ENCODE measurements at places on chromosomes 13 and 19.

GRCh38 chr13:100721885-100722512 lies 47.4 kb upstream of the TMTC4 start:
- peak; percentile 46 for DNase-seq

GRCh38 chr19:42606660-42607351 lies 12.1 kb upstream of the CEACAM8 start:
- peak; percentile 28 for DNase-seq

DNA sequence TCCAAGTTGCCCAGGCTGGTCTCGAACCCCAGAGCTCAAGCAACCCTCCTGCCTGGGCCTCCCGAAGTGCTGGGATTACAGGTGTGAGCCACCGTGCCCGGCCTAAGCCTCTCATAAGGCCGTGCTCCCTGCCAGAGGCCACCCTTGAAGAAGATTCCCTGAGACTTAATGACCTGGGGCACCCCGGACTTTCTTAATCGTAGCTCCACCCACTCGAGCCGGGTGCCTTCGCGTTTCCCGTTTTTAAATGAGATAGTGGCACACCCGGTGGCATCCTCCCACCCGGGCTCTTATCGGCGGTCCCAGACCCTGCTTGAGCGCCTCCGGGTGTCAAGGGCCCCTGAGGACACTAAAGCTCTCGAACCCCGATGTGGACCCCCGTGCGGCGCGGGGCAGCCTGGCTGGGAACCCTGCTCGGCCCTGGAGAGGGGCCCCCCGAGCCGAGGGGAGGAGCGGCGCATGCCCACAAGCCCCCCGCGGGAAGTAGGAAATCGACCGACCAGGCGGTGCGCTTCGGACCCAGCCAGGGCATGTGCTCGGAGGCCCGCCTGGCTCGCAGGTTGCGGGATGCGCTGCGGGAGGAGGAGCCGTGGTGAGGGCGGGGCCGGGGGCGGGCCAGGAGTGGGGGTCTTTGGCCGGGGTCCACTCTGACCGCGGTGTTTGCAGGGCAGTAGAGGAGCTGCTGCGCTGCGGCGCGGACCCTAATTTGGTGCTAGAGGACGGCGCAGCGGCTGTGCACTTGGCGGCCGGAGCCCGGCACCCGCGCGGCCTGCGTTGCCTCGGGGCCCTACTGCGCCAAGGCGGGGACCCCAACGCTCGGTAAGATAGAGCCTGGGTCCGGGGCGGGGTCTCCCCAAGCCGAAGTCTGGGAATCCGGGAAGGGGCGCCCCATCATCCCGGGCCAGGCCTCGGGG lies at the start of gene ANKLE1:
Gene ANKLE1 (plus strand): TSS at position 511 of the 914 bp plus-strand sequence. CDS start 20 bp downstream, at position 531.
- DNase-seq, result no peak

- no peak for DNase-seq
Measured at GRCh38 chr13:42532561-42533335, 41.2 kb upstream of the TNFSF11 start.

- no peak for DNase-seq
Measured at GRCh38 chr19:35314031-35314430, 15.0 kb upstream of the CD22 start.

- DNase-seq, result no peak
Measured at GRCh38 chr19:38792250-38793111, 3.5 kb downstream of the LGALS7B start.

GRCh38 chr13:79780240-79780639 lies 299.3 kb downstream of the NDFIP2 start:
- DNase-seq, result no peak

- DNase-seq, result no peak
Measured at GRCh38 chr13:25371158-25371874, 458 bp upstream of the ATP8A2 start.

- DNase-seq, result no peak
Measured at GRCh38 chr13:53260594-53260993, 232.0 kb downstream of the OLFM4 start.

- no peak for DNase-seq
Measured at GRCh38 chr19:44912854-44913253, 1.6 kb upstream of the APOC1 start.

Data from activated T-cell treated with anti-CD3 and anti-CD28 coated beads for 1 hour (primary cell).